ENCODE measurements at places on chromosomes 6 and 20.

- DNase-seq, result no peak
These were observed 387.1 kb upstream of the JARID2 start for GRCh38 chr6:14858808-14859207.

- no peak for DNase-seq
These were observed 19.6 kb downstream of the NKX2-4 start for GRCh38 chr20:21377701-21378100.

DNA sequence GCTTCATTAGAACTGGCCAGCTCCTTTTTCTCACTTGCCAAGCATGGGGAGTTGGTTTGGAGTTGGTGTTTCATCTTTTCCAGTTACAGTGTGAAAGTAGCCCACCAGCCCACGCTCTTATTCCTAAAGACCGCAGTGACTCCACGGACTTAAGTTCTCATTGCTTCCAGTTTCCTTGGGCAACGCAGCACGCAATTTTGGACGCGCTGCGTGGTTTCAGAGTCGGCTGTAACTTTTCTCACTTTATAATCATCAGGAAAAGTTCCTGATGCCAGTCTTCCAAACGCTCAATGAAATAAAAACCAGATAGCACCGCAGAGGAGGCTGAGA is 381 bp upstream of the PEX7 start:
- DNase-seq, result no peak

DNA sequence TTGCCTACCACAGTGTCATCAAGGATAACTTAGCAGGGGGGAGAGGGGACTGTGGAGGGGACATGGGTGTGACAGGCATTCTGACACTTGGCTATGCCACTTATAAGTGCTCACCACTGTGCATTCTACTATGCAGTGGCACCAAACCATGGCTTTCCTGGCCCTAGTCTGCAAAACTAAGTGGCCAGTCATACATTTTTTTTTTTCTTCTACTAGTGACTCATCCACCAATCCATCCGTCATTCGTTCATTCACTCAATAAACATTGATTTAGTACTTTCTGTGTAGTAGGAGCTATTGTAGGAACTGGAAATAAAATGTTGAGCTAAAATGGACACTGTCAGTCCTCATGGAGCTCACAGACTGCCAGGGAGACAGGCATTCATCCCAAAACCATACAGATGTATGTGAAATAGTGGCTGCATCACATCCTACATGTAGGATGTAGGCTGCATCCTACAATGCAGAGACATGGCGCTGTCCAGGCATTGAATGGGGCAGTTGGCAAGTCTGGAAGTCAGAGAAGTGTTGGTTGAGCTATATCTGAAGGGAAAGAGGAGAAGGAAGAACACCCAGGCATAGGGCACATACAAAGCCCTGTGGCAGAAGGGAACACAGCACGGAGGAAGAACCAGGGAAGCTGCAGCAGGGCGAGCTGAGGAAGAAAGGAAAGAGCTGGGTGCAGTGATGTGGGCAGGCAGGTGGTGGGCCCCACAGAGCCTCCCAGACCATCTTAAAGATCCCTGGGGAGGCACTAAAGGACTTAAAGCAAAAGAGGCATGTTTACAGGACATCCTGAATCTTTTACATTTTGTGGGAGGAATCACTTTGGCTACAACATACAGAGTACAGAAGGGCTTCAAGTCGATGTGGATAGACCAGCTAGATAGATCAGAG is 224.4 kb downstream of the UST start:
- DNase-seq, result no peak

DNA sequence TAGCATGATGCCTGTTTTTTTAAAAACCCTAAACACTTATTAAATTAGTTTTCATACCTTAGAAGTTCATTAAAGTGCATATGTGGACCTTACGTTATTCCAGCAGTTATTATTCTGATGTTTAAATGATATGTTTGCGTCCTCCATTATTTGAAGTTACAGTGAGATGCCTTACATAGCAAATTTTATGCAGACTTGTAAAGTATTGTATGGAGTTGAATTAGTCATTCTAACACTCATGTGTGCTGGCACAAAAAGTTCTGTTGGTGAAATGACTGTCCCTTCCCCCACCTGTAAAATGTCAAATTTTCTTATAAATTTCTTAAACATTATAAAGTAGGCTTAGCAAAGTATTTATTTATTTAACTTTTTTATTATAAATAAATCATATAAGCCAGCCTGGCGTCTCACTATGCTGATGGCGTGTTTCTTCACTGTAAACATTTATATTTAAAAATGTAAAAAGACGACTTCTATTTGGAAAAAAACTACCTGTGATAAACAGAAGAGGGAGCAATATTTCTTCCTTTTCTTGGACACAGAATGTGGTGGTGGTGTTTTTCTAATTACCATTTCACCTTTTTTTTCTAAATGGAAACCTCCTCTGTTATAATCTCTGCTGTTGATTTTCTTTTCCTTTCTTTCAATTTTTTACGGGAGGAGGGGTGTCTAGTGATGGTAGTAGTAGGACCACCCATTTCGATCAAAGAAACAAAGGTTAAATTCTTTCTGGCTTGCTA is 155.4 kb downstream of the RFPL4B start:
- no peak for DNase-seq

DNA sequence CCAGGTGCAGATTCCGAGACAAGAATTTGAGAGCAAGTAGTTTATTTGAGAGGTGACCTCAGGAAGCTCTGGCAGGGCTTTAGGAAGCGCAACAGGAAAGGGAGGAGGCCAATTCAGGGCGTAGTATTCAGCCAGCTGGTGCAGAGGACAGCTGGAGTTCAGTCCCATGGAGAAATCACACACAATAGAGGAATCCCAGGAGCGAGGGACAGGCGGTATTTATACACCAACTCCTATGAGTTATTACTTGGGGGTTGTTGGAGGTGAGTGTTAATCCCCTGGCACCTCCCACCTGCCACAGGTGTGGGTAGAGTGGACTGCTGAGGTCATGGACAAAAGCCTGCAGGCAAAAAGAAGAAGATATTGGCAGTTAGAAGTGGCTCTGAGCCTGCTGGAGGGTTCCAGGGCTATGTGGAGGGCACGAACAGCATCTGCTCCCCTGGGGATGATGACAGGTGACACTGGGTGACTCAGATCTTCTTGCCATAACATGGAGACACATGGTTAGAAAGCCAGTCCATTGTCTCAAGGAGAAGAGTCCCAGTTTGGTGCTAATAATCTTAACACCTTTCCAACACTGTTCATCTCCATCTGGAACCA is 13.9 kb upstream of the SULF2 start:
- no peak for DNase-seq

GRCh38 chr6:33768644-33769120 is 20.2 kb downstream of the LEMD2 start:
- peak; percentile 70 for DNase-seq

GRCh38 chr6:11427723-11428245 is 109.8 kb upstream of the TMEM170B start:
- no peak for DNase-seq

- no peak for DNase-seq
These were observed 33.6 kb upstream of the HSF2 start for GRCh38 chr6:122365775-122366403.

DNA sequence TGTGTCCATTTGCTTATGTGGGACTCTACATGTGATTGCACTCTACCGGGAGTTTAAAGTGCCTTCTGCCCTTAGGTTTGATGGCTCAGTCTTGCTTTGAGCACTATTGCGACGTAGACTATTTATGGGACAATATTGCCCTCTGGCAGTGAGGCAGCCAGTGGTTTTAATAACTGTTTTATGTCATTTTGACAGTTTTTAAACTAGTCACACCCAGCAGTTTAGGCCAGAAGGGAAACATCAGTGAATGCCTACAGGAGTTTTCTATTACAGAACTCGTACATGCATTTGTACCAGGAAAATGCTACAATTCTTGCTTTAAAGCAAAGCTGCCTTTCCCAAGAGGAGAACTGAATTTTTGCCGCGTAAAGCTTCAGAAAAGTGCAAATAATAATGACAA is 813.7 kb downstream of the KIF16B start:
- no peak for DNase-seq

DNA sequence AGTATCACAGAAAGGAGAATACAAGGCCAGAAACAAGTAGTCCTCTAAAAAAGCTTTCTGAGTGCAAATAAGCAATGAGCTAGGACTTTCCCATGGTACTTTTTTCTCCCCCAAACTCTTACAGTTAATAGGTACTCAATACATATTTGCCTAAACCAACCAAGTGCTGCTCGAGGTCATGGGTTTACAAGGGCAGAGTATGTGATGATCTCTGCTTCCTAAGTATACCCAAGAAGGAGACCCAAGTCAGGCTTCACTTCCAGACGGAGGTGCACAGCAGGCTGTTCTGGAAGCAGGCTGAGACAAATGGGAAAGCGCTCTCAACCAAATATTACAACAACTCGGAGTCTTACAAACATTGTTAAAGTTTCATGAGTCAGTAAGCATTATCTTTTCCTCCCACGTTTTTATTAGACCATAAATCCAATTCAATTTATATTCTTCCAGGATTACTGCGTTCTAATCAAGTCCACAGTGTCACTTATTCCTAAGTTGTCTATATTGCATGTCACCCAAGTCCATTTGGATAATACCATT is 8.1 kb downstream of the FYN start:
- DNase-seq, result no peak

DNA sequence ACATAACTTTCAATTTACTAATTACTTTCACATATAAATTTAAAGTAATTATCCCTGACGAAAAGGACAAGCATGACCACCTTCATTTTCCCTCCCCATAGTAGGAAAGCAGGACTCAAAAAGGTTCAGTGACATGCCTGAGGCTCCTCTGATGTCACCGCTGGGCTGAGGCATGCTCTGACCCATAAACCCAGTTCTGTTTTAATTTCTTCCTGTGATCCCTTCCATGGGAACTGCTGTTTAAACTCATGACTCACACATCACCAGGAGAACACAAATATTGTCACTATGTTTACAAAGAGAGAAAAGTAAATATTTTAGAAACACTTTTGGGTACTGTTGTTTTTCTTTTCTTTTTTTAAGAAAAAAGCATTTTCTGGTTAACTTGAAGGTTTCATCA is 38.0 kb upstream of the NR2E1 start:
- no peak for DNase-seq

GRCh38 chr6:34213772-34214171 is 22.9 kb upstream of the HMGA1 start:
- no peak for DNase-seq

DNA sequence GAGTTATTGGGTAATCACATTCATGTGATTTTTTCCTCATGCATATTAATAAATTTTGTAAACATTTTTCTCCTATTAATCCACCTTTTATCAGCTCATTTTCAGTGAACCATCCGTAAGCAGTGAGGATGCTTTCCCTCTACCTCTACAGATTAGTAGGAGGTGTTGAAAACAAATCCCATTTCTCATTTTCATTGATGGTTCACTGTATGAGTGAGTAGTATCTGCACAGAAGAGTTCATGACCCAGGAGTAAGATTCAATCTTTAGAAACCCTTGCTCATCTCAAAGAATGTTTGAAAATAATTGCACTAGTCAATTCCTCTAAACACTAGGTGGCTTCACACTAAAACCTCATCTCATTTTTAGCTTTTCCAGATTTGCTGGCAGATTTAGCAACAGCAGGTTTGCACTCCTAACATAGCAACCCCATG is 440.0 kb downstream of the HAO1 start:
- no peak for DNase-seq

DNA sequence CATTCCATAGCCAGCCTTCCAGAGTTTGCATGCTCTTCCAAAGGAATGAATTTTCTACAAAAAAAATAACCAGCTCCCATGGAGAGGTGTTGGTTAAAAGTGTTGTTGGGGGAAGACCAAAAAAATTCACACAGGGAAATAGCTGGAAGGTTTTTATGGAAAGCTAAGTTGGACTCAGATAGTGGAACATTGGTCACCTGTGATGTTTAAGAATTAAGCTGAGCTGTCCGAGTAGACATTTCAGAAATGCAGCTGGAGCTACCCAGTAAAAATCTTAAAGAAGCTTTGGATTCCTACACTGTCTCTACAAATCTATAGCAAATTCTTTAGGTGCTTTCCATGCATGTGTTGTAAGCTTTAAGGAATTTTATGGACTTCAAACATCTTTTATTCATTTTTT is 155.5 kb downstream of the THBS2 start:
- DNase-seq, result no peak

- no peak for DNase-seq
These were observed 38.0 kb downstream of the TSHZ2 start for GRCh38 chr20:53009979-53010735.

- no peak for DNase-seq
These were observed 174.0 kb upstream of the RSPO3 start for GRCh38 chr6:126944512-126944911.

- DNase-seq, result no peak
These were observed 99.0 kb upstream of the FOXQ1 start for GRCh38 chr6:1212919-1213318.

DNA sequence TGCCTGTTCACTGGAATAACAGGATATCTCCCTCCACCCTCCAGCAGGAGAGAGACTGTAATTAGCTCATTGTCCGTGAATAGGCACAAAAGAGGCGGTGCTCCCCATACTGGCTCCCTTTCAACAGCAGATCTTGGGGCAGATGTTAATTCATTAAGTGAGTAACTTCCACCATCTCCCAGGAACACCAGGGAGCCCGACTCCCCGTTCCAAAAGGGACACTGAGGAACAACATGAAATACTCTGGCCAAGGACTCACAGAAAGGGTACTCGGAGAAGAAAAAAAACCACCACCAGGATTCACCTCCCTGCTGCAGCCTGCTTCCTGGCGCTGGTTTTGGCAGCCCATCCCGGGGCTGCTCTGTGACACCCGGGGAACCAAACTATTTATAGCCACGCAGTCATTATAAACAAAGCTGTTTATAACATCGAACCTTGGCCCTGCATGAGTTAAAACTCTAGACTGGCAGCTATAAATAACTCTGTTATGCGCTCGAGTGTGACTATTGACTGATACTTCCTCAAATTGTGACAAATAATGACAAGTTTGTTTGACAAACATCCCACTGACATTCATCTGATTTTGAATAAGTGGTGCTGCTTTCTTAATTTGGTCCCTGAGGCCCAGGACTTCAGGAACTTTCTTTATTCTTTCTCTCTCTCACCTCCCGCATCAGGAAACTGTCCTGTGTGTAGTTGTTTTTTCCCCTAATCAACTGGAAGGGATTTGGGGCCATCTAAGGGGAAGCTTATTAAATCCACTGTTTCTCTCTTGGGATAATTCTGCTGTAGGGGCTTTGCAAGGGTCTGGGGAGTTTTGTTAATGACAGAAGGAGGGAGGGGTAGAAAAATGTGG is 521.6 kb downstream of the CD83 start:
- no peak for DNase-seq

DNA sequence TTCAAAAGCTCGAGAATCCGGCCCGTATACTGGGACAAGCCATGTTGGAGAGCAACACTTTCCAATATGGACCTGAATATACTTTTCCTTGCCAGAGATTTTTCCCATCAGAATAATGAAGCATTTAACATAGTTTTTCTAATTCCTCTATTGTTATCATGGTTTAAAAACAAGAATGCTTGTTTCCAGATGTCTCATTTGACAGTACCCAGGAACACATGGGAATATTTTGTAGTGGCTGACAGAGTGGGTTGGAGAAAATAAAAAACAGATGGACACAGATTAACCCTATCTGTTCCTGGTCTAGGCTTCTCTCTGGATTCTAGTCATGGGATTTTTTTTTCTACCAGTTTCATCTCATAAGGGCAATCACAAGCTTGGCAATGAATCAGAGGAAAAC is 164.8 kb upstream of the CEP162 start:
- no peak for DNase-seq

- DNase-seq, result no peak
These were observed 48.0 kb upstream of the GTSF1L start for GRCh38 chr20:43774754-43775153.
